Stimulated activated CD4-positive, alpha-beta T cell treated with anti-CD3 and anti-CD28 coated beads, TNF-alpha, amount 100 ng/mL, for 1 hour (primary cell): ENCODE measurements at places on chromosomes 7 and 10.

DNA sequence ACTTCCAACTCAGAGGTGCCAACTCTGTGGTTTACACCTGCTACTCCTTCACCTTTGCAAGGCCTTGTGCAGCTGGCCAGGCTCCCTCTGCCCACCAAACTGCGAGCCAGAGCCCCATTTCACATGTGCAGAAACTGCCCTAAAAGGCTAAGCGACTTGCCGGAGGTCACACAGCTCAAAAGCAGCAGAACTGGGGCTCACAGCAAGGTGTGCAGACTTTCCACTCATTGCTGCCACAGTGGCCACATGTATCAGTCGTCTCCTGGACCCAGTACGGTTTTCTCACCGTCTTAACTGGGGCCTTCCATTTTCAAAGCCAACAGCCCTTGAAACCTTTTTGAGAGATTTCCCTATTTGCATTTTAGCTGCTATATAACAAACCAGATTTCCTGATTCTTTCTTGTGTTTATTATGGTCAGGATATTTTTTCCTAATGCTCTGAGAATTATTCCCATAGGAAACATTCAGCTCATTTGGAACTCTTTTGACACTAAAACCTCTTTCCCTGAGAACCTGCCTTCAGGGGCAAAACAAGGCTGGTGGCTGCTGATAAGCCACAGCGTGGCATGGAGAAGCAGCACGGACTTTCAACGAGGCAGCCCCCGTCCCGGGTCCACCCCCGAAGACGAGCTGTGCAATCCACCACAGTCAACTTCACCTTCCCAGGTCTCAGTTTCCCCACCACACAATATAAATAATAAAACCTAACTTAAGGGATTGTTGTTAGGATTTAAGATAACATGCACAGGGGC lies 29.9 kb downstream of the SORBS1 start:
- DNase-seq, result no peak

- no peak for DNase-seq
Measured at GRCh38 chr7:55360486-55360885, 4.7 kb upstream of the LANCL2 start.

DNA sequence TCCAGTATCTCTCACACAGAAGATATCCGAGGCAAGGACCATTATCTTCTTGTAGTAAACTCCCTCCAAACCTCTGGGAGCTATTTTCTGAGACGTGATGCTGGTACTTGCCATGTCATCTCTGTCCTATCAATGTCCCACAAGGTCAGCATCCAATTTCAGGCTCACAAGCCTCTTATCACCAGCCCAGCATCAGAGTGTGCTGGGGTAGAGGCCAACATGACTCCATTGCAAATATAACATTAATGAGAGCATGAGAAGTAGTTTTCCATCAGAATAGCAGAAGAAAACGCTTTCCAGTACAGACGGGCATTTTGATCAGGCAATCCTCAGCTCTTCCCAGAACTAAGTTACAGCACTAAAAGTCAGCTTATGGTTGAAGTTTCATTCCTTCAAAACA lies 5.6 kb downstream of the MORN4 start:
- no peak for DNase-seq

GRCh38 chr10:132668048-132668394 lies 117.9 kb downstream of the NKX6-2 start:
- DNase-seq, result no peak

DNA sequence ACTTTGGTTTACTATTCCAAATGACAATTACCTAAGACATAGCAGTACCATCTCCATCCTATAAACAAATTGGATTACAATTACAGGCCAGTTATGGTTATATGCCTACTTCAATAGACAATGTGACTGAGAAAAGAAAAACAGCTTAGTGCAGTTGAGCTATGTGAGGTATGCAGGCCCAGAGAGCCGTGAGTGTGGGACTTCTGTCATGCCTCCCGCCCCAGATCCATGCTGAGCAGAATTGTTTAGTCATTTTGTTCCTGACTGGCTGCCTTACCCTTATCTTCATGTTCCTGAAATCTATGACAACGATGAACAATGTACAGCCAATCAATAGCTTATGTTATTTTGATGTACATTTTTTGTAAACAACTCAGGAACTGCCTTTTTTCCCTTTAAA lies 21.7 kb downstream of the LARP4B start:
- DNase-seq, result no peak

- no peak for DNase-seq
Measured at GRCh38 chr10:102631525-102632393, 12.5 kb upstream of the TRIM8 start.
